ENCODE measurements at places on chromosomes 4 and X.

- DNase-seq: no peak
Observed at GRCh38 chr4:77145842-77146185, 11.2 kb upstream of the CCNG2 start.

DNA sequence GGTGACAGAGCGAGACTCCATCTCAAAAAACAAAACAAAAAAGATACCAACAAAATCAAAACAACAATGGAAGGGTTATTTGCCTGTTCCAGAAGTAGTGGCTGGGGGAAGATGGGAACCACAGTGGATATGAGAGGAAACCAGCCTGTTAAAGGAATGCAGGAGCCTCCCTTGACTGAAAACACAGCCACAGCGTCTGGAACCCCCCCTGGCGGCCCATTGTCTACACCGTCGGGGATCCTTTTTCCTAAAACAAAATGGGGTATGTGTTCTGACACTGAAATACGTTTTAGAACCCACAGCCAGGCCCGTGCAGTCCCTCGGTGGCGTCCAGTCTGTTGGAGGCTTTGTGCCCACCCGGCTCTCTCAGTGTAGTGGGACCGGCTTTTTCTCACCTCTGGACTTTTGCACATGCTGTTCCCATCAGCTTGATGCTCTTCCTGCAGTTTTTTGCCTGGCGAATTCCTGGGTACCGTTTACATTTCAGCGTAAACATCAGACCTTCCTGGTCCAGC is 19.6 kb downstream of the PIGG start:
- DNase-seq: no peak

GRCh38 chr4:122688529-122689140 is 43.9 kb upstream of the BBS12 start:
- no peak for DNase-seq

GRCh38 chr4:28075401-28075956 is 1214.8 kb downstream of the STIM2 start:
- no peak for DNase-seq

DNA sequence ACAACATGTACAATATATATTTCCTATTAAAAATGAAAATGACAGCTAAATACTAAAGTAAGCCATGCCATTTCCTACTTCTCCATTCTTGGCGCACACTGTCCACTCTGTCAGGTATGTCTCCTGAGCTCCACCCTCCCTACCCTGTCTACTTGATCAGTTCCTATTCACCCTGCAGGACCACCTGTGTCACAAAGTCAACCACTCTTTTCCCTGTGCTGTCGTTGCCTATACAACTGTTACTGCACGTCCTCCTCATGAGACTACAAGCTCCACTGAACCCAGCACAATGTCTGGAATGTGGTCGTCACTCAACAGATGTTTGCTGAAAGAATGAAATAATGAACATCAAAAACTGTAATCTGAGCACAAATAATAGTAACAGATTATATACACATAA is 54.9 kb downstream of the SLC9A7 start:
- no peak for DNase-seq

GRCh38 chr4:82578935-82579334 is 17.1 kb upstream of the TMEM150C start:
- DNase-seq: no peak

DNA sequence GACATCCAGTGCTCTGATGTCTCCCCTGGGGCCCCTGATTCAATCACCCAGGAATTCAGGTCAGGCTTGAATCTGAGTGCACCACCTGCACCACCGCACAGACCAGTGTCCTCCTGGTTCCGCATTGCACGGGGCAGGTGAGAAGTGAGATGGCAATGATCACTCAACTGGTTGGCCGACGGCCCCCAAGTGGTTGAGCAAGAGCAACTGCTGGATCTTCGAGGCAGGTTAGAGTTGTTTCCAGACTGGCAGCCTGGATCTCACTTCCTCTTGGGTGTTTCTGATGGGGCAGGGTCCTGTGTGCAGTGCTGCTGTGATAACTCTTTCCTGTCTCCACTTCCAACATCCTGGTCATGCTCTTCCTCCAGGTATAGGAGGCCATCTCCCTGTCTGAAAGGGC is 50.4 kb downstream of the C4orf50 start:
- no peak for DNase-seq
